ENCODE measurements at places on chromosomes 12 and 14.
A peak's percentile ranks its signal among the peaks of the same experiment; 100 is the strongest.

DNA sequence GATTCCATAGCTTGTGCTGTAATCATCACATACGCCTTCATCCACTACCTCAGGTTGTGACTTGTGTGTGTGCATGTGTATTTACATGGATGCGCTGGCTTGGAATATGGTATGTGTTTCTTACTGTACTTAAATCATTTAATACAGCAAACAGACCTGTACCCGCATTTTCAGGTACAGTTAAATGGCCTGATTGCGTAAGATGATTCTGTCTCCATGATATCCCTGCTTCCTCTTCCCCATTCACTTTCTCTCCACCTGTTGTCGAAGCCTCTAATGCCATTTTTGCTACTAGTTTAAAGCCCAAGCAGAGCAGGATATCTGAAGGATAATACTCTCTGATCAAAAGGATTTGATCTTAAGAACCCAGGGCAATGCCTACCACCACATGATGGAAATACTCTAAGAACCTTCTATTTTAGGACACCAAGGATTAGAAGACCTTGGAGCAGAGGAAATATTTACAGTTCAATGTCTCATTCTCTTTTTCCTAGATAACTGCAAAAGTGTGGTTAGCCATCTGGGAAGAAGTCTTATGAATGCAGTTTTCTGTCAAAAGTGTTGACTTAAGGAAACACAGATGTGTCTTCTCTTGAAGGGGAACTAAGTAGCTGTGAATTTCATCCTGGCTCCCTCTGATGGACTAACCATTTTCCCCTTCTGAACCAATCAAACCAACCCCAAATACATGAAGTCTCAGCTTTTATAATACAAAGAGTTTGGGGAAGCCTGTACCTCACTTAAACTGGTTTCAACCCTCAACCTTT is 78.7 kb downstream of the HELB start:
- DNase-seq: no peak

- DNase-seq: no peak
These were observed 11.5 kb downstream of the ZFP36L1 start for GRCh38 chr14:68781161-68782021.

- DNase-seq: no peak
These were observed 153.6 kb upstream of the C14orf180 start for GRCh38 chr14:104425763-104426646.

GRCh38 chr12:121093487-121093891 is 39.2 kb upstream of the P2RX7 start:
- DNase-seq: no peak

GRCh38 chr12:61384511-61384910 is 875.7 kb upstream of the USP15 start:
- DNase-seq: no peak

DNA sequence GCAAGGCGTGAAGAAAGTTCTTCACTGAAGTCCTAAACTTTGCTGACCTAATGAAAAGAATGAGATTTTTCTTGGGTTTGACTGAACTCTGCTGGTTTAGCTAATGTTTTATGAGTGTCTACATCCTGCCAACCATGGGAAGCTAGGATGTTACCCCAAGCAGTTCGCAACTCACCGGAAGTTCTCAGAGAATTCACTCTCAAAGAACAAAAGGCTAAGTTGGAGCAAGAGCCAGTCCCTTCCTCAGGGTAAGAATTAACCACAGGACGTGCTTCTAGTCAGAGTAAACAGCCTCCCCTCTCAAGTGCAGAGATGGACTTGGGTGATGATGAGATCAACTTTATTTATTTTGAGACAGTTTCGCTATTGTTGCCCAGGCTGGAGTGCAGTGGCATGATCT is 37.3 kb downstream of the TCHP start:
- DNase-seq: no peak

GRCh38 chr14:51368721-51369163 is 128.7 kb downstream of the TMX1 start:
- no peak for DNase-seq

- DNase-seq: no peak
These were observed 1.1 kb downstream of the IPO8 start for GRCh38 chr12:30694412-30695198.

- DNase-seq: no peak
These were observed 148.7 kb downstream of the ETV6 start for GRCh38 chr12:11798006-11798708.

GRCh38 chr14:91653451-91653850 is 78.4 kb downstream of the CATSPERB start:
- DNase-seq: no peak

- peak; percentile 65 for DNase-seq
These were observed 108.9 kb upstream of the PLEKHG7 start for GRCh38 chr12:92593734-92594402.

GRCh38 chr14:84797326-84797725 is 732.6 kb upstream of the FLRT2 start:
- no peak for DNase-seq

- DNase-seq: no peak
These were observed 302.1 kb downstream of the MED13L start for GRCh38 chr12:115975411-115975810.

- DNase-seq: no peak
These were observed 189.3 kb upstream of the LHX5 start for GRCh38 chr12:113660936-113661335.

DNA sequence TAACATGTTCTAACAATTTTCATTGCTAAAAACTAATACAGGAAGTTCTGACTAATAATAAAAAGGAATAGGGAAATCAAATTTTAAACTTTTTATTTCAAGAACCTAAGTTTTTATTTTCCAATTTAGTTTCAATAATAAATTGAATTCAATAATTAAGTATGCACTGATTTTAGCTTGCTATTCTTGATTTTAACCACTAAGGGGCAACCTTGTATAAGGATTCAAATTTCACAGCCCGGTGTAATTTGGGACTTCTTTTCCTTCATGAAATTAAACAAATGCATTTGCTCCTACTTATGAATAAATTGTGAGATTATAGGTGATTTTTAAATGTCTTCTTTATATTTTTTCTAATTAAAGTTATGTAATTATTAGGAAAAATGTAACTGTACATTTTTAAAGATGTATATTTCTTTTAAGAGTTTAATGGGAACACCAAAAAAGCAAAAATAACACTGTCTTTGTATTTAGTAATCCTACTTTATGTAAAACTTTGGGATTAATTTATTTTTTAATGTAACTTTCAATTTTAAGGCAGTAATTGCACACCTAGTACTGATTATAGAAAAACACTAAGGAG is 241.4 kb upstream of the PDZRN4 start:
- DNase-seq: no peak

DNA sequence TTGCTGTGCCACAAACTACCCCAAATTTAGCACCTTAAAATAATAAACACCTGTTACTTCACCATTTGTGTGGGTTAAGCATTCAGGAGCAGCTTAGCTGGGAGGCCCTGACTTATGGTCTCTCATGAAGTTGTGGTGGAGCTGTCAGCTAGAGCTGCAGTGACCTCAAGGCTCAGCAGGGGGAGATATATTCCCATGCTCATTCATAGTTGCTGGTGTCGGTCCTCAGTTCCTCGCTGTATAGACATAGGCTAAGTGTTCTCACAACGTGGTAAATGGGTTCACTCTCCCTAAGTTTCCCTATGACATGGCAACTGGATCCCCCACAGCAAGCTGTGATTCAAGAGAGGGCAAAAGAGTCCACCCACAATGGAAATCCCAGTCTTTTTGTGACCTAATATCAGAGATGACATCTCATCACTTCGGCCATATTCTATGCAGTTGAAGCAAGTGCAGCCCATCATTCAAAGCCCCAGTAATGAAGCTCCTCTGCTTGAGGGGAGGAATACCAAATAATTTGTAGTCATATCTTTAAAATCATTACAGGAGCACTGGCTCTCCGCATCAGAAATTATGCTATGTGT is 41.1 kb downstream of the PRB3 start:
- no peak for DNase-seq

GRCh38 chr12:96766232-96766631 is 140.8 kb upstream of the NEDD1 start:
- no peak for DNase-seq

DNA sequence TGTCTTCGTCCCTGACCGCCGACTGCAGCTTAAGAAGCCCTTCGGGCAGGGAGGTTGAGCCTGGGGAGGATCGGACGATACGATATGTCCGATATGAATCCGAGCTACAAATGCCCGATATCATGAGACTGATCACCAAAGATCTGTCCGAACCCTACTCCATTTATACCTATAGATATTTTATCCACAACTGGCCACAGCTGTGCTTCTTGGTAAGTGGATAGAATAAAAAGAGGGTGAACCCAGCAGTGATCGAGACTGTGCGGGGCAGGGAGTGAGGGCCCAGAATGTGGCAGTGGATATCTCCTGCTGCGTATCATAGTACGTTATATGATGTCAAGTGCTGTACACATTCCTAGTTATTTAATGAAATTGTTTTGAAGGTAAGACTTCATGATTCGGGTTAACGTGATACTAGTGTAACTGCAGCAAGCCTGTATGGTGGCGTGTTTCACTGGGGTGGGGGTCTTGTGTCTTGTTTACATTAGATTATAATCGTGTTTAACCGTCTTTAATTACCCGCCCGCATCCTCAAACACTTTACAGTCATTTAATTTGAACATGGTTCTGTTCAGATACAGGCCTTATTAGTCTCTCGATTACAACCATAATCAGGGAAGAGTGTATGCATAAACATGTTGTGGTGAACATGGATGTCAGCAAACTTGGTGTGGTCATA is 1.3 kb downstream of the NAA30 start:
- DNase-seq: no peak

GRCh38 chr12:3552726-3553045 is 61.7 kb downstream of the PRMT8 start:
- DNase-seq: no peak

DNA sequence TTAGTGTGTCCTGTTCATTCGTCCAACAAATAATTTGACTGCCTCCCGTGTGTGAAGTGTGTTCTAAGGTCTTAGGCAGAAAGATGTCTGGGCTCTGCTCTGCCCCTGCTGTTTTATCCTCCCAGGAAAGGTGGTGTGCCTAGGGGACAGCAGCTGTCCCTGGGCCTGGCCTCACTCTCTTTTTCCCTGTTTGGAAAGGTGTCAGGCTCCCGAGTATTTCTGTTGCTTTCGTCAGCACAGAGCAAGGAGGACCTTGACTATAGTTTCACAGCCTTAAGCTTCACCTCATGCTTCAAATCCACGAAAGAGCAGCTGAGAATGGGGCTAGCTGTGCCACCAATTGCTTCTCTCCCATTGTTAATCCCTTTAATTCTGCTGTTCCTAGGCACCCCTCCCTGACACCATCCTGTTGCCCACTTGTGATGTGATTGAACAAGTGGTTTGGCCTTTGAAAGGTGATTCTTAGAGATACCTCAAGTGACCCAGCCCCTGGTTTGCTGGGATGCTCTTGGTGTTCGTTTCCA is 54.2 kb downstream of the TGFB3 start:
- no peak for DNase-seq

- no peak for DNase-seq
These were observed 9.9 kb downstream of the PMEL start for GRCh38 chr12:55955800-55956508.

- DNase-seq: no peak
These were observed 167.1 kb downstream of the TBX5 start for GRCh38 chr12:114238808-114239207.

DNA sequence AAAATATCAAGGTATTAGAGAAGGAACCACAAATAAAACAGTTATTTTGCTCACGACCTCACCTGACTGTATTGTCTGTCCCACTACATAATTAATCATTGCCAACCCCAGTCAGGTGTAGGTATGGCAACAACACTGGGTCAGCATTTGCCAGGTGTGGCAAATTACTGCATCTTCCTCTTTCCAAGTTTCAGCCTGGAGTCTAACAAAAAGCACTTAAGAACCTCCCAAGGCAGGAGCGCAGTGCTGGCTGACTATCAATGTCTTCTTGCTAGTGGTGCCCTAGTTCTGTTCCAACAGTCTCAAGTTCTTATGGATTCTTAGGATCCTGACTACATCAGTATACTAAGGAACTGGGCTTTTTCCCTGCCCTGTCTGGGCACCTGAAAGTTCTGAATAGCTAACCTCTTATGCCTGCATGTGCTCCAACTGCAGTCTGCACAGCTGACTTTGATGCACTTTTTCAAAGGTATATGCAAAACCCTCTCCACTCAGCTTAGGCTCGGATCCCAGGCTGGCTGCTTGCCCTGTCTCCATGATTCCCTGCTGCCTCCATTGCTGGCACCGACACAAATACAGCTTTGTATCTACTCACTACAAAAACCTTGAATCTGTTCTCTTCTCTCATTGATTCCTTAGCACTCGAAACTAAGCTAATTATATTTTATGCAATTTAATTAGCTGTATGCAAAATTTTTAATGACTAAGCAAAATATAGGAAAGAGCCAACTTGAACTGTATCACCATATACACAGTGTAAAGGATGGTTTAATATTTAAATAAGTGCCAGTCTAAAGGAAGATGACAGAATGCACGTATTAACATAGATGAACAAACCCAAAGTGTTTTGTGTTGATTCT is 113.3 kb downstream of the PRKD1 start:
- no peak for DNase-seq

GRCh38 chr12:23096321-23096720 is 471.4 kb downstream of the ETNK1 start:
- no peak for DNase-seq

DNA sequence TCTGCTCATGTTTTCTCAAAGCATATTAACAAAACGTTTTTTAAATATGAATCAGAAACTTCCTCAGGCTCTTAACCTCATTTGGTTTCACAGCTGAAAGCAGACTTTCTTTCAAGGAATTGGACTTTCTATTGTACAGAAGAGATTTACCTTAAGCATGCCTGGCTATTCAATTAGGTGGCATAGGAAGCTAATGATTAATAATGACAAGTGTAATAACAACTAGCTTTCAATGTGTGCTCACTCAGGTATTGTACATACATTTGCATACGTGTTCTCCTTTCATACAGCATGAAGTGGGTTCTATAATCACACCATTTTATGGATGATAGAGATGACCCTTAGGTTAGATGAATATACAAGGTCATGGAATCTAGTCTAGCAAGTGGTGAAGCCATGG is 115.7 kb downstream of the ANO6 start:
- DNase-seq: no peak

- no peak for DNase-seq
These were observed 172.3 kb downstream of the GPHN start for GRCh38 chr14:66680216-66680615.

DNA sequence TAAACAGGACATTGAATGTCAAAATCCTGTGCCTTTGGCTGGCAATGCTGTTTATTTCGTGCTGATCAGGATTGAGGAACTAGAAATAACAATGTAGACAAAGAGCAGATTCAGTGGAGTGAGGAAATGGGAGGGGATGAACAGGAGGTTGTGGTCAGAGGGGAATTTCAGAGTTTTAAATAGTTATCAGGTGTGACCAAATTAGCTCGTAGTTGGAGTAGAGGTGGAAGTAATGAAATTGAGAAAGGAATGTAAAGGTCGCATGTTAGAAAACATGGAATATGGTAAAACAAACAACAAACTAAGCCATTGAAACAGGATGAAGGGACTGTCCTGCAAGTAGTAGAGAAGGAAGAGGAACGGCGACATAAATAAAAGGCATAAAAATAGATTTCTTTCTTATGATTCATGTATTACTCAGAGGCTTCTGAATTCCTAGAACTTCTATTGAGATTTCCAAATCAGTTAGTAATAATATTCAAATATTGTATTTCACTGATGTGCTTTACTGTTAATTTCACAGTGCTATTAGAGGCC is 9.5 kb upstream of the SAV1 start:
- no peak for DNase-seq
